NCI-H510A treated with DMSO at 0.1 percent for 48 hours (cell line): ENCODE measurements at places on chromosomes 16 and 17.

DNA sequence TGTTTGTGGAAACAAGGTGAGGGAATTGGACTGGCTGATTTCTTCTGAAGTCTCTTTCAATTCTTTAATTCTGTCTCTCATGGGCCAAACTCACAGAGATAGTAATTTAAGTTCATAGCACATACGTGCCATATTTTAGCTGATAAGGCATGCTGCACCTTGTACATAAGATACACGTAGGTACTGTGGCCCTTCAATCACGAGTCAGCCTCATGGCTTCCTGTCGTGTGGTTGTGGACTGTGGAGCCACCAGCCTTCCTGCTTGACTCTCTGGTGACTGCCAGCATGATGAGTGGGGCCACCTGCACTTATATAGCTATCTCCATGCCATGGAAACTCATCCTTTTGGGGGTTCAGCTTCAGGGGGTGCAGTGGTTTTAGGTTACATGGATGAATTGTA lies 25.1 kb downstream of the KSR1 start:
- DNase-seq = no peak

GRCh38 chr17:63961355-63962212 lies 11.1 kb downstream of the SCN4A start:
- no peak for DNase-seq

DNA sequence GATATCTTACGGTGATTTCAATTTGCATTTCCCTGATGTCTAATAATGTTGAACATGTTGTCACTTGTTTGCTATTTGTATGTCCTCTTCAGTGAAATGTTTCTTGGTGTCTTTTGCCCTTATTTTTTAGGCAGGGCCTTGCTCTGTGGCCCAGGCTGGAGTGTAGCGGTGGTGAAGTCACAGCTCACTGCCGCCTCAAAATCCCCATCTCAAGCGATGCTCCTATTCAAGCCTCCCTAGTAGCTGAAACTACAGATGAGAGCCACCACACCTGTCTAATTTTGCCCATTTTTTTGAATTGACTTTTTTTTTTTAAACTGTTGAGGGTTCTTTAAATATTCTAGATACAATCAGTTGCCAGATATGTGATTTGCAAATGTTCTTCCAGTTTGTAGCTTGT lies 8.3 kb downstream of the UBE2G1 start:
- no peak for DNase-seq

GRCh38 chr17:78805301-78805700 lies 23.2 kb upstream of the CYTH1 start:
- DNase-seq = no peak
